Activated CD4-positive, CD25-positive, alpha-beta regulatory T cell (primary cell): ENCODE measurements at places on chromosomes 12 and 14.

DNA sequence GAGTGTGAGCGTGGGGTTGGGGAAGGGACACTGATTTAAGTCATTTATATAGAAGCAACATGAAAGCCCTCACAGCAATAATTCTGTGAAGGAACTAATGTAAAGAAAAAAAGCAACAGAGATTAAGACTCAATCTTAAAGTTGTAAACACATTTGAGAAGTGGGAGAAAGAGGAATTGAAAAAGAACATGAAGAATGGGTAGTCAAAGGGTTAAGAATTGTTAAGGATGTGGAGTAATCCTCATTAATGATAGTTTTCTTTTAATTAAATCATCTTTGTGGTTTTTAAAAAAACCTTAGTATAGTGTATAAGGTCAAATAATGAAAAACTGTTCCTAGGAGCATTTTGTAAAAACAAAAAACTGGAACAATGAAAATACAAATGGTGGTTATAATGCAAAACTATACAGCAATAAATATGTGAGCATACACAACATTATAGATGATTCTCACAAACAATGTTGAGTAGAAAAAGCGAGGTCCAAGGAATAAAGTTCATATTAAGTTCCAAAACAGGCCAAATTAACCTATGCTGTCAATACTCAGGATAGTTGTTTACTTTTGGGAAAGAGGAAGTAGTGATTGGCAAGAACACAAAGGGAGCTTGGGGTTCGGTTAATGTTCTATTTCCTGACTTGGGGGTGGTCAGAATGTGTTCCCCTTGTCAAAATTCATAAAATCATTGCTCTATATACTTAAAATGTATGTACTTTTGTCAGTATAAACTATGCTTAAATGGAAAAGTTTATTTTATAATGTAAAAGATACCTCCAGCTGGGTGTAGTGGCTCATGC is 120.4 kb upstream of the ATF7IP start:
- no peak for DNase-seq

DNA sequence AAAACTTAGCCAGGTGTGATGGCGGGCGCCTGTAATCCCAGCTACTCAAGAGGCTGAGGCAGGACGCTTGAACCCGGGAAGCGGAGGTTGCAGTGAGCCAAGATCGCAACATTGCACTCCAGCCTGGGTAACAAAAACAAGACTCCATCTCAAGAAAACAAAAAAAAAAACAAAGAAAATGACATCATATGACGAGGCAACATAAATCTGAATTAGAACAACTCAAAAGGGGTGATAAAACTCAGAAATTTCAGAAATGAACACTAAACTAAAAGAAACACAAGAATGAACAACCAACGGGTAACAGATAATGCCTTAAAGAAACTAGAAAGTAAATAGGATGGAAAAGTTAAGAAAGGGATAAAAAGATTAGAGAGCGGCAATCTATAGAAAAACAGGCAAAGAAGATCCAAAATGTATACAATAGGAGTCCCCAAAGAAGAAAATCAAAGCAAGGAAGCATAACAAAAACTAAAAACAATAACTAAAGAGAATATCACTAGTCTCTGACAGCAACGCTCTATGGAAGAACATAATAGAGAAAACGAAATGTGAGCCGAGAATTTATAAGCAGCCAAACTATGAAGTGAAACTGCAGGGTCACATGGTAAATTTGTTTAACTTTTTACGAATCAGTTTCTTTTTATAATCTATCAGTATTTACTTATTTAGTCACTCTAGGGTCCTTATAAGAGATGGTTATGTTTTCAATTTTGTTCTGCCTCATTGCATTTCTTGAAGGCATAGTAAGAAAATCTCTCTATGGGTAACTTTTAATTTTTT is 45.7 kb downstream of the SPPL3 start:
- DNase-seq: no peak

DNA sequence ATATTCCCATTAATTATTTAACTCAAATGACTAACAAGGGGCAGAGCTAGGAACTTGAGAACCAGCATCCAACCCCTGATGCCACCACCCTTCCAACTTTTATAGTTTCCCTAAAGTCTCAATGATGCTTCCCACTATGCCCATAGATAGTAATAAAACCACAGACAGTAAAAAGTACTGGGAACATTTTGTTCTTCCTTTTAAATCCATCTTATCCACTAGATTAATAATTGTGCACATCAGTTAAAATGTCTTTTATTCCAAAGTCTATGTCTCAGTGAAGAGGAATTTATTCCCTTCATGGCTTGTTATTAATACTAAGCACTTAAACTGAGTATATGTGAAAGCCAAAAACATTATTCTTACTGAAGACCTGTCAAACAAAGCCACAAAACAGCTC is 45.8 kb downstream of the SINHCAF start:
- no peak for DNase-seq

- DNase-seq: no peak
Observed at GRCh38 chr12:83634726-83635267, 948.1 kb downstream of the TMTC2 start.

- DNase-seq: no peak
Observed at GRCh38 chr12:69947897-69948296, 122.9 kb downstream of the MYRFL start.

GRCh38 chr14:67059596-67059995 is 129.6 kb upstream of the GARIN2 start:
- no peak for DNase-seq

DNA sequence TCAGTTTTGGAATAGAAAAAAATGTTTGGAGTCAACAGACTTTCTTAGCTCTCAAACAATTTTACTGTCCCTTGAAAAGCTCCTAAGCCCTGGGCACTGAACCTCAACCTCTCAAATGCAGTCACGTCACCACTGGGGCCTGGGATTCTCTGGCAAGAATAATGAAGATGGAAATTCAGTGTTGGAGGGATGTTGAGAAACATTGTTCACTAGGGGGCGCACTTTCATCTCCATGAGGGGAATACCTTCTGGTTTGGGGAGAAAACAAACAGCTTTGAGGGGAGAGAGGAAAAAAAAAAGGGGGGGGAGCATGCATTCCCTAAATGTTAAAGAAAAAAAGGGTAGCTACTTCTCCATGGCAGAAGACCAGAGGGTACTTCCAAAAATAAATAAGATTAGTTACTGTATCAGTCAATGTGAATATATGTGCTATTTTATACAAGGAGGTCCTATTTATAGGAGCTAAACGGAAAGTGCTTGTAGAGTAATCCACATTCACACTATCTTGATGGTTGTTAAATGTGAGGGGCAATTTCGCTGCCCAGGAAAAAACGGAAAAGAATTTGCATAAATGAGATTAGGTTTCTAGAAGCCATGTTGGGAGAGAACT is 5.8 kb upstream of the TBPL2 start:
- peak; percentile 29 for DNase-seq

DNA sequence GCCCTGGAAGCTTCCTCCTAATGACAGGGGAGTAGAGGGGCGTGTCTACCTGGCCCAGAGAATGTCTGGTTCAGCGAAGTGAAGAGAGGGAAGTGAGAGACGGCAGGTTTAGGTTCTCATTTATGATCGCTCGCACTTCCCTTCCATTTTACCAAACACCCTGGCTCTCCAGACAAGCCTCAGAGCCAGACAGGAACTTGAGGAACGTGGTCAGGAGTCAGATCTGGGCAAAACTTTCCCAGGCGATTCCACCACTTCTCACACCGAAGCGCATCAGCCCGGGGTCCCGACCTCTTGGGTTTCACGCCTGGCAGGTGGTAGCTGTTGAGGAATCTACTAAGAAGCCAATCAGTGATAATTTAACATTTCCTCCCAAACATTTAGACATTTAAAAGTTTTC is 21.3 kb downstream of the ACTN1 start:
- DNase-seq: no peak
